ENCODE measurements at places on chromosomes 2 and 18.

DNA sequence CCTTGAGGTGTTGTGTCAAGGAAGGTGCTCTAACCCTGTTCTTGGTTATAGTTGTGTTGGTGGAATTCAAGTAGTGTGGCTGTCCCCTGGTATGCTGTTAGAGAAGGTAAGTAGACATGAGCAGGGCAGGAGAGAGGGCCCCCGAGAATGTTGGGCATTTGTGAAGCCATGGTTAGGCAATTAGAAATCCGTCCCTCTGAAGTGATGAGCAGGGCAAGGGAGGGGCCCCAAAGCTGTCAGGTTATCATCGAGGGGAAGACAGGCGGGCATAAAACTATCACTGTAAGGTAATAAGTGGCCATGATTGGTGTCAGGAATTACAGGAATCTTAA is 5.2 kb downstream of the XRCC5 start:
- no peak for DNase-seq

DNA sequence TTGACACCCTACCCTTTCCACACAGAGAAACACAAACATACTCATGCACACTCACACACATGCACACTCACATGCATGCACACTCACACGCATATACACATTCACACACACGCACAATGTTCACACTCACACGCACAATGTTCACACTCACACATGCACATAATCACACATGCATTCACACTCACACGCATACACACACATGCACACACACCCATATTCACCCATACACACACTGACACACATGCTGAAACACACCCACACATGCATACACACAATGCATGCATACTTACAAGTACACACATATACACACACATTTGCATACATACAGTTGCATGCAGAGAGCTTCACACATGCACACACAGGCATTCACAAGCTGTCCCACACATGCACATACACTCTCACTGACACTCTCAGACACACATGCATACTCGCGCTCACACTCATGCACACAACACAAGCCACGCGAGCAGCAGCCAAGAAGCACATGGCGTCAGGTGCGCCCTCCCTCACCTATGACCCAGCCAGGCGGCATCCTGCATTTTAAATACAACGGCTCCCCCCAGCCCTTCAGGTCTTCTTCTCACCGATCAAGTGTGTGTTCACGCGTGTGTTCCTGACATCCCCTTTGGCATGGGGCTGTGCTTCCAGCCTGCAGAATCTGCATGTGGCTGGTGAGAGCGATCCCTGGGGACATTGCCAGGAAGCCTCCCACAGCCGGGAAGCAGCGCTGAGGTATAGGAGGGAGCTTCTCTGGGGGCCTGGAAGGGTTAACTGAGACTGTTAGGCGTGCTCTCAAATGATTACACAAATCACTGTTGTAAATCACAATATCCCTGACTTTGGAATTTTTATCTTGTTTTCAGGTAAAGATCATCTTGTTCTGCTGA is 195.1 kb downstream of the RTP5 start:
- DNase-seq: no peak

- DNase-seq: no peak
Measured at GRCh38 chr18:65606551-65607130, 144.2 kb upstream of the CDH7 start.

DNA sequence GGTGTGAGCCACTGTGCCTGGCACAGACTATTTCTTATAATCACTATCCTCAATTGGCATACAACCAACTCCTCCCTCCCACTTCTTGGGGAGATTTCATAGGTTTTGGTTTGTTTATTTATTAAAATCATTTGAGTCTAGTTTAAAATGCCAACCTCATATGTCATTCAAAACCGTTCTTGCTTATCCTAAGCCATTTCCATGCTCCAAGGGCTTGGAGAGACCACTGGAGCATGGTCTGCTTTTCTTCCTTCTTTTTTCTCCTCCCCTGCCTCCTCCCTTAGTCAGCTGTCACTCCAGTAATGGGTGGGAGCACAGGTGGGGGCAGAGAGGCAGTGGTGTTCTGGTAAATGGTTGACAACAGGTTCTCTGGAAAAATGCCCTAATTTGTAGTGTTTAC is 20.4 kb upstream of the KCNS3 start:
- no peak for DNase-seq

DNA sequence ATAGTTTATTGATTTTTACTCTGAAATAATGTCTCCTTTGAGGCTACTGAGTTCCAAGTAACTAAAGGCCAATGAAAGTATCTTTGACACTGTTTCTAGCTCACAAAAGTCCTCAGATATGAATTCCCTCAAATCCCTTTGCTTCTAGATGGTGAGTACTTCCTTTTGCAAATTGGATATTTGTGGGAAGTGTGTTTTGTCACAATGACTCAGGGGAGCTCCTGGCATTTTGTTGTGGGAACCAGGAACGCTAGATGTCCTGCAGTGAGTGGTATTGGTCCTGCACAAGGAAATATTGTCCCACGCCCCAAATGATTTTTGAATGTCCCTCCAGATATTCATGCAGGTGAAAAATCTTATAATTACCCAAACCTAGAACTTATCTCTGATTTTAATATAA is 24.3 kb downstream of the TACR1 start:
- no peak for DNase-seq

DNA sequence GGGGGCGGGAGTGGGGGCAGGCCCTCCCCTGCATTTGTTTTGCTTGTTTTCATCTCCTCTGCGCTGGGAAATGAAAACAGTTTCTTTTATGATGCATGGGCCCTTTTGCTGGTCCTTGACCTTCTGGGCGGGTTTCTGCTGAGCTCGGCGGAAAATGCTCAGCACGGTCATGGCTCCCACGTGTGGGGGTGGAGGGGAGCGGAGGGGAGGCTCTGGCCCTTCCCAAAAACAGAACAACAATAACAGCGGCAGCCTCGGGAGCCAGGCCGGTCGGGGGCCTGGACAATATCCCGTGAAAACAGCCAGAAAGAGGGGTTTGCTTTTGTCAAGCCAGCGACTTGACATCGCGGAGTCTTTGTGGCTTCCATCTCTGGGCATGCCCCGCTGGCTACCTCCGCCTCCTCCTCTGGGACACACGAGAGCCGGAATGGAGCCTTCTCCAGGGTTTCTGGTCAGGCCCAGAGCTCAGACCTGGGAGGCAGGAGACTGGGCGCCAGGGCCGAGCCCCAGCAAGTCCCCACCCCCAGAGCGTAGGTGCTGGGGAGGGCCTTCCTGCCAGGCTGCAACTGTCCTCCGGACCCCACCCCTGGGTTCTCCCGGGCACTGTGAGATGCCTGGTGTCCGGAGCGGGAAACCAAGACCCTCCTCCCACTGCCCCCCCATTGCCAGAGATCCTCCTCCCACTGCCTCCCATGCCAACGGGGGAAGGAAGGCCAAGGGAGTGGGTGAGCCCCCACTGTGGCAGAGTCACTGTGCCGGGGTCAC is 35.9 kb upstream of the SNED1 start:
- DNase-seq: peak; percentile 55

GRCh38 chr2:69755862-69756467 is 14.0 kb downstream of the ANXA4 start:
- no peak for DNase-seq

DNA sequence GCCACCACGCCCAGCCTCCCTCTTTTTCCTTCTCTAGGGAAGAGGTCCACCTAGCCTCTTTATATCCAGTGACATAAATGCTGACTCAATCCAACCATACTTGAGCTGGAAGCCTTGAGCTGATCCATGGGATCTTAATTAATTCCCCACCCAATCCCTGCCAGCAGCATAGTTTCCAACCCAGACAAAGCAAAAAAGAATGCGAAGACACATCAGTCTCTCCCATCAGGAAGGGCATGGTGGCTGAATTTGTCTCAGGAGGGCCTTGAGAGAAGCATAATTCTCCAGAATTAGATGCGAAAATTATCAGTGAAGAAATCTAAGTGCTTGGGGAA is 22.5 kb downstream of the CASP10 start:
- no peak for DNase-seq

- DNase-seq: no peak
Measured at GRCh38 chr2:137677466-137677865, 286.8 kb upstream of the HNMT start.

GRCh38 chr2:157662401-157662800 is 33.7 kb upstream of the ACVR1C start:
- DNase-seq: no peak

DNA sequence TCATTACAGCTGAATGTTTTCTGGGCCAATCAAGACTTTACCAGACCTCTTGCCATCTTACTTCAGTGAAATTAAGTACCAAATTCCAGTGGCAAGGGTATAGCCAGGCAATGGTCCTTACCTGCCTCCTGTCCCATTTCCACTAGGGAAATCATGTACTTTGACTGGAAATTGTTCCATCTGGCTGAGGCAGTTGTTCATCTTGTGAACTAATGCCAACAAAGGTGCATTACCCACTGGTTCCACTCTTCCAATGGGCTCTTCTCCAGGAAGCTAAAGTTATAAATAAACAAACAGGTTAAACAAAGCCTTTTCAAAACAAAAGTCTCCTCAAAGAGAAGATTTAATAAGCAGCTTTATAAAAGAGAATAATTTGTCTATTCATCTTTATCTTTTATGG is 80.7 kb upstream of the DNER start:
- no peak for DNase-seq

- DNase-seq: no peak
Measured at GRCh38 chr2:205681401-205682238, 681 bp upstream of the NRP2 start.

DNA sequence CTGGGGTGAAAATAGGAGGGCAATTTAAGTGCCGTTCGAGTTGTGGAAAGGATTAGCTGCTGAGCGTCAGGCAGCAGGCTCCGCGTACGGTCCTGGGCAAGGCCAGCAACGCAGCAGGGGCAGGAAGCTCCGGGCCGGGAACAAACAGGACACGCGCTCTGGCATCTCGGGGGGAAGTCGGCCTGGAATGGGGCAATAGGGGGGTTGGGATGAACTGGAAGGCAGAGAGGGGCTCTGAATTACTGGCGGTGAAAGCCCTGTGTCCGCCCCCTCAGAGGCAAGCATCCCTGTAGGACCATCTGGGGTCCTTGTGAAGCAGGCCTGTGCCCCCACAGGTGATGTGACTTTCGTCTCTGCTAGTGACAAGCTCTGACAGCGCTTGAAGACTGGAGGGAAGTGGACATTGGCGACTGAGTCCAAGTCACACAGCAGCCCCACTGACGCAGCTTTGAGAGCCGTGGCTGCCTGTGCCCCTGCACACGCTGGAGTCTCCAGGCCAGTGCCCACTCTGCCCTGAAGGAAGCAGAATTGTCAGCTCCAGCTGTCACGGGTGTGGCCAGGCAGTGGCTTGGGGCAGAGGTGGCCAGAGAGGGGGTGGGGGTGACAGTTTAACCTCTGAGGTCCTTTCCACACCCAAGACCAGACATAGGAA is 22.3 kb downstream of the GPR35 start:
- DNase-seq: no peak

- no peak for DNase-seq
Measured at GRCh38 chr18:76986406-76986805, 146.2 kb downstream of the MBP start.

DNA sequence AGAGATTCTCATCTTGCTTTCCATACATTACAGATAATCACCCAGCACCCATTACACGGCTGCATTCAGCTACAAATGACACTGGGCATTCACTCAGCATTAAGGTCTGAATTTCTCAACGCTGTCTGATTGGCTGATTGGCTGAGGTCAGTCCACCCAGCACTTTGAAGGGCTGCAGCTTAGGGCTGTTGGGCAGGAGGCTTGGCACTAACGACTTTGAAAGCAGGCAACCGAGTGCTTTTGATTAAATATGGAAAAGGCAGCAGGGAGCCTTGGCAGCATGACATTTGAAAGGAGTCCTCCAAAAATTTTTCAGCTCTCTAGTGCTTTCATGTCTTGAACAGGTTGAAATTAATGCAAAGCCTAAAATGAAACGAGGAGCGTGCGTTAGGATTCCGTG is 253.0 kb downstream of the DCDC2C start:
- no peak for DNase-seq

DNA sequence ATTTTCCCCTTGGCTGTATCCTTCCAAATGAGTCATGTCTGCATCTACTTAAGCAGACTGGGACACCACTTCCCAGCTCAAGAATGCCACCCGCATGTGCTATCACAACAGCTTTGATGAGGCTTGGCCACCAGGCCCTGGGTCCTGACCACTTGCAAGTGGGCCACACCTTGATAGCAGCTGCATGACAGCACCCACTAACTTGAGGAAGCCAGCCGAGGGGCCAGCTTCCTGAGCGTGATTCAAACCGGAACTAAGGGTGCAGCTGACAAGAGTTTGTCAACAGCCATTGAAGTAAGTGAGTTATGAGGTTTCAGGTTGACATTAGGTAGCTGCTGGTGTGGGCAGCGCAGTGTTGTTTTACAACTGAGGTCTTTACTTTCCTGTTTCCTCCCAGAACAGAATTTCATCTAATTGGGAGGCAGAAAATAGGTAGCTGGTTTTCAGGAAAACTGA is 54.4 kb downstream of the EPHA4 start:
- no peak for DNase-seq

- no peak for DNase-seq
Measured at GRCh38 chr18:45253973-45254708, 361.1 kb upstream of the SLC14A2 start.

DNA sequence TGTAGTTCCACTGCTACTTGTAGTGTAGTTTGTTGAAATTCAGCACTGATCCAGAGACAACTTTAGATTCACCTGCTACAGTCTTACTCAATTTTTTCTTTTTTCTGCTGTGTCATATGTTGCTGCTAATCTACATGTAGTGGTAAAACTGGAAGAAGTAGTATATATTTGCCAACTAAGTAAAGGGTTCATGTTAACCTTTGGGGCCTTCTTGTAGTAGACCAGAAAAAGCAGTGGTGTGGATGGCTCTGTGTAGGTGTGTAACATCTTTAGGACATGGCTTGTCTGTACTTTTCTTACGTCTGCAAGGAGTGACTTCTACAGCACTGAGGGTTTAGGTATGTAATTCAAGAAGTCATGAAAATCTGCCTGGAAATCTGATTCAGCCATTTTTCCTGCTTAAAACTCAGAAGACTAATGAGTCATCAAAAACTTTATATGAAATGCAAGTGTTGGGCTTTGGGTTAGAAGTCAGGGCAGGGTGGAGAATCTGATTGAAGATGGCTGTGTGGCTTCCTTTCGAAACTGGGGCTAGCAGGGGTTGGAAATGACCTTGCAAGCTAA is 8.4 kb downstream of the PTPRM start:
- DNase-seq: no peak

DNA sequence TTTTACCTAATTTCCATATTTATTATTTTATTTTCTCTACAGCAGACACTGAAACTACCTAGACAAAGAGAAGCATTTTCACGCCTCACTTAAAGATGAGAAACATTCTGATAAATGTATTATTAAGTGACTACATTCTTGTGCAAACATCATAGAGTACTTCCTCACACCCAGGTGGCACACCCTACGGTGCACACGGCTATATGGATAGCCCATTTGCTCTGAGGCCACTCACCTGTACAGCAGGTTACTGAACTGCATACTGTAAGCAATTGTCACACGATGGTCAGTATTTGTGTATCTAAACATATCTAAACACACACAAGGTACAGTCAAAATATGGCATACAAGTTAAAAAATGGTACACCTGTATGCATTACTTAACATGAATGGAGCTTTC is 481.4 kb downstream of the CMPK2 start:
- no peak for DNase-seq

GRCh38 chr2:226658555-226658954 is 141.1 kb downstream of the IRS1 start:
- no peak for DNase-seq

- no peak for DNase-seq
Measured at GRCh38 chr18:38606841-38607240, 1041.2 kb upstream of the CELF4 start.

- no peak for DNase-seq
Measured at GRCh38 chr2:29397713-29398112, 282.5 kb downstream of the CLIP4 start.
